Nucleus accumbens (tissue), 56 donors: ENCODE measurements at places on chromosomes 11 and 22.

- DNase-seq, result no peak
Measured at GRCh38 chr11:67545280-67545679, 22.0 kb upstream of the CABP2 start.

GRCh38 chr11:112128483-112129121, 35.3 kb downstream of the IL18 start:
- DNase-seq, result no peak

- DNase-seq, result no peak
Measured at GRCh38 chr11:9821008-9821752, 157.3 kb downstream of the SWAP70 start.

GRCh38 chr11:92867913-92868619, 101.4 kb upstream of the MTNR1B start:
- DNase-seq, result no peak

GRCh38 chr22:33757802-33758483, 162.3 kb downstream of the LARGE1 start:
- DNase-seq, result no peak

DNA sequence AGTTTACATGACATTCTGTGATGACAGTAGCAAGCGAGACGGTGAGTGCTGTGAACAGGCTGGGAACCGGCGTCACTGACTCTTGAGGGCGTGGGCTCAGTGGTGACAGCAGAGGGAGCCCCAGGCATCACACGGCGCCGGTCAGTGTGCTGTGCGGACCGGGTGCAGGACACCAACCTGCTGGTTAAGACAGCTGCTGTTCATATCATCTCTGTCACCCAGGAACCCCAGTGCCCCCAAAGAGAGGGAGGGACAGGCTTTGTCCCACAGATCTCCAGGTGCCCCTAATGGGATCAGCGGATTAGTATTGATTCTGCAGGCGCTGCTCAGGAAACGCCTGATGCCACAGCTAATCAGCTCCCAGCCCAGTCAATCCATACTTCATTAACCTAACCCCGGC, 18.4 kb downstream of the B3GAT1 start:
- DNase-seq, result peak; percentile 52

DNA sequence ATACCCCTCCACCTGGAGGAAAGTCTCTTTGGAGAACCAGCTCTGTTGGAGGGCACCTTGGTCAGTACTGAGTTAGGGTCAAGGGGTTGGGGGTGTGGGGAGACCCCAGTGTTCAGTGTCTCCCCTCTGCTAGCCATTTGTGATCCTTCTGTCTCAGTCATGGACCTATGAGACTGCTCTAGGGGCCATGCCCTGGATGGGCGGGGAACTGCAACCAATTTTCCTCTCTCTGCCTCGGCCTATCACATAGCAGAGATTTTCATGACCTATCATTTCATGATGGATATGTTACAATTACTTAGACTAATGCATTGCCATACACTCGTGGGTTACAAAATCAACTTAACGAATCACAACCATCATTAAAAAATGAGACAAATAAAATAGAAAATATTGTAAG, 7.4 kb downstream of the OTOG start:
- DNase-seq, result no peak

GRCh38 chr11:130592056-130592455, 143.6 kb downstream of the ADAMTS15 start:
- DNase-seq, result no peak

GRCh38 chr11:43833657-43834073, 47.0 kb upstream of the ALKBH3 start:
- no peak for DNase-seq

- DNase-seq, result no peak
Measured at GRCh38 chr11:104897891-104898684, at the start of gene CASP12. CASP12 (minus strand) TSS chr11:104898460.

GRCh38 chr22:47354668-47355387, 592.4 kb downstream of the TBC1D22A start:
- no peak for DNase-seq

GRCh38 chr11:103659206-103659618, 377.2 kb upstream of the DDI1 start:
- DNase-seq, result no peak

DNA sequence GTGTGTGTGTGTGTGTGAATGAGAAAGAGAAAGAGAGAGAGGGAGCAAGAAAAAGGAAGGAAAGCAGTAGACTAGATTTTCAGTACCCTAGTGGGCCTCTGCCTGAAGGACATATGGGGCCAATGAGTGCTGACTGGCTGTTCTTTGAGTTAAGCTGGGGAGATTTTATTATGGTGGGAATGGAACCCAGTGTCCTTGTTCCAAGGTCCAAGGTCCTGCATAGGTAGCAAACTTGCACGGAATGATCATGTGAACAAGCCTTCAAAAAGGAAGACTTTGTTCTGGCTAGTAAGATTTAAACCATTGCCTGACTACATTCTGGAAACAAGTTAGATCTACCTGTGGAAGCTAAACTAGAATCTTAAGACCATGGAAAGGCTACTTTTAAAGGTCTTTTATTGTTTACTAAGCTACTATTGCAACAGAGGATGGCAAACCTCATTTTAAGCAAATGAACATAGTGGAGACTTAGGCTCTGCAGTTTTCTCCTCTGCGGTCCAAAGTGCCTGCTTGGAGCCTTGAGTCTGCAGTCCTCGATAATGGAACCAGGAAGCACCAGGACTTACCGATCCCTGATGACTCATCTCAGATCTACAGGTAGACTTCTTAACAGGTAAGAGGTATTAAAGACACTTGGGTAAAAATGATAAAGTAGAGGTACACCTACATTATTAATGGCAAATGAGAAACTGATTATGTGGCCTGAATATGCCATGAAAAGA, 10.2 kb upstream of the GRAMD1B start:
- DNase-seq, result no peak

- no peak for DNase-seq
Measured at GRCh38 chr11:126214841-126215240, 3.3 kb downstream of the FAM118B start.

GRCh38 chr11:16690086-16690485, 48.4 kb upstream of the C11orf58 start:
- DNase-seq, result no peak

DNA sequence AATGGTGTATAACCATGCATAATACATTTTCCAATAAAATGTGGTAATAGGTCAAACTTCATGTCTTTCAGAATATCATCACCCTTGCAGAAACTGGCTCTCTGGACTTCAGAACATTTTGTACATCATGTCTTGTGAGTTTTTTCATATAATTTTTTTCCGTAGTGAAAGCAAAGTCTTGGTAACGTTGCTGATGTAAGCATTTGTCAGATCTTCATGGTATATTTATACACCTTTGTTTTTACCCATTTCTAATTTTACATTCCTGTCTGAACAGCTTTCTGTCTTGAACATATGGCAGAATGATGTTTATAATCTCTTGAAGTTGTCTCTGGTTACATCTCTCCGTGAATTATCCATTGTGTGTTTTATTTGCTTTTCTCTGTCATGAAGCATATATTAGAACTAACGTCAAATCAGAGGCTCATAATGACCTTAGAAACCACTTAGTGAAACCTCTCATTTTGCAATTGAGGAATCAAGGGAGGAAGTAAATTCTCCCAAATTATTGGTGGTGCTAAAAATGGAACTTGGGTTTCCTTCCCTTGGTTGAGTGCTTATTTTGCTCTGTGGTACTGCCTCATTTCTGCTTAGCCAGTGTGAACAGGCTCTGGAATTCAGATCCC, 37.4 kb downstream of the CSRP3 start:
- DNase-seq, result no peak

GRCh38 chr11:105023003-105023402, at the start of gene CASP5:
CASP5 (minus strand) TSS chr11:105023168; CDS start chr11:105023136, 32 bp downstream.
- DNase-seq, result no peak

- no peak for DNase-seq
Measured at GRCh38 chr11:12949453-12949852, 59.7 kb upstream of the RASSF10 start.

DNA sequence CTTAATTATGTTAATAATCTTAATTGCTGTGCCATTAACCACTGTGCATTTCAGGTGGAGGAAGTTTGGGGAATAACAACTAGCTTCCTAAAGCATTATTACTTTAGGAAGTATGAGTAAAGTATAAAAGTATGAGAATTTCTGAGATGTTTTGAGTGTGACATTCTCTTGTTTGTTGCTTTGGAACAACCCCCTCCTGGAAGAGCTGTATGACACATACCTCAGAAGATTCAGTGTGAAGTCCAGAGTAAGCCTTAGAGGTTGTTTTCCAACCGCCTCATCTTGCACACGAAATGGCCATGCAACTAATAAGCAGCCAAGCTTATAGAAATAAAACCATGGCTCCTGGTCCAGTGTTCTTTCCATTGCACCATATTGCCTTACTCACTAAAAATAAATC, 21.7 kb downstream of the CCDC81 start:
- no peak for DNase-seq

- DNase-seq, result no peak
Measured at GRCh38 chr11:27076121-27076589, 35.5 kb downstream of the BBOX1 start.

DNA sequence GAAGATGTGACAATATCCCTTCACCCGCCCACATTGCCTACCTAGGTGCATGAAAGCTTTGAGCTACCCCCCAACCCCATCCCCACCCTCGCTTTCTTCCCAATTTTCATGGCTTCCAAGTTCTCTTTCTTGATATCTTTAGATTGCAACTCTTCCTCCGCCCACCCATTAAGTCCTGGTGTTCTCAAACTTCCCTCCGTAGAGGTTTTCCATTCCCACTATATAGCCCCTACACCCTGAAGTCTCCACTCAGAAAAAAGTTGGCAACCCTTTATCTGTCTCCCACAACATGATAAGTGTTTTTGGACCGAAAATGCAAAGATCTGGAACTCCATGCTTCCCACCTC, 572 bp downstream of the ZNF70 start:
- no peak for DNase-seq

GRCh38 chr11:97722721-97723120, 1298.0 kb upstream of the CNTN5 start:
- no peak for DNase-seq

- DNase-seq, result no peak
Measured at GRCh38 chr11:95977534-95978174, 53.7 kb upstream of the MTMR2 start.

DNA sequence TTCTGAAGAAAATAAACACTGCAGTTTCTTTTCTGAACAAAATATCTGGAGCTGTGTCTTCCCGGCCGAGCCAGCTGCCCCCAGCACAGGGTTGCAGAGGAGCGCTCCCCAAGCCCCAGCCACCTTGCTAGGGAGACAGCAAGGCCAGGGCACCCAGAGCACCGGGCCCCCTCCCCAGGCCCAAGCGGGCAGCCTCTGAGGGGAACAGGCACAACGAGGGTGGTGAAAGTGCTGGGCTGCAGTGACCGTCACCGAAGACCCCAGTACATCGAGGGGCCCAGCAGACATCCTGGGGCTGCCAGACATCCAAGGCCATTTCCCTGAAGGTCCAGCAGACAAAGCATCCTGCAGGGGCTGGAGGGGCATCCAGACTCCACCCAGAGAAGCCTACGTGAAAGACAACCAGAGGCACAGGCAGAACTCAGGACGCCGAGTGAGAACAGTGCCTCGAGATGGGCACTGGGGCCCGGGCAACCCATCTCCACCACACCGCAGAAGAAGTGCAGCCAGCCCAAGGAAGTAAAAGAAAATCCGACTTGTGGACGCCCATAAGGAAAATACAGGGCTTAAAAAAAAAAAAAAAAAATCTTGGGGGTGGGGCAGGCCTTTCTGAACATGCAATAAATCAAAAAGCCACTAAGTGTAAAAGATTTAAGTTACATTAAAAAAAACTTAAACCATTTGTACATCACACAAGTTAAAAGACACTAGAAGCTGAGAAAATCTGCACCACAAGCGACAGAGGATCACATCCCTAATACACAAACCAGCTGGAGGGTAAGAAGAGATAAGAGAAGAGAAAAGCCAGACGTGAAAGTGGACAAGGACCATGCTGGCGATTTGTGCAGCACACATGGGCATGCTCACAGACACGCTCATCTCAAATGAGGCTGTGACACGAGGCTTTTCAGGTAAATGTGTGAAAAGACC, 36.0 kb upstream of the COMT start:
- DNase-seq, result no peak

GRCh38 chr11:111538407-111539114, 2.0 kb upstream of the LAYN start:
- no peak for DNase-seq

- DNase-seq, result no peak
Measured at GRCh38 chr11:20025332-20025840, 134.9 kb downstream of the DBX1 start.

- DNase-seq, result no peak
Measured at GRCh38 chr11:44575288-44575672, 9.8 kb downstream of the CD82 start.

DNA sequence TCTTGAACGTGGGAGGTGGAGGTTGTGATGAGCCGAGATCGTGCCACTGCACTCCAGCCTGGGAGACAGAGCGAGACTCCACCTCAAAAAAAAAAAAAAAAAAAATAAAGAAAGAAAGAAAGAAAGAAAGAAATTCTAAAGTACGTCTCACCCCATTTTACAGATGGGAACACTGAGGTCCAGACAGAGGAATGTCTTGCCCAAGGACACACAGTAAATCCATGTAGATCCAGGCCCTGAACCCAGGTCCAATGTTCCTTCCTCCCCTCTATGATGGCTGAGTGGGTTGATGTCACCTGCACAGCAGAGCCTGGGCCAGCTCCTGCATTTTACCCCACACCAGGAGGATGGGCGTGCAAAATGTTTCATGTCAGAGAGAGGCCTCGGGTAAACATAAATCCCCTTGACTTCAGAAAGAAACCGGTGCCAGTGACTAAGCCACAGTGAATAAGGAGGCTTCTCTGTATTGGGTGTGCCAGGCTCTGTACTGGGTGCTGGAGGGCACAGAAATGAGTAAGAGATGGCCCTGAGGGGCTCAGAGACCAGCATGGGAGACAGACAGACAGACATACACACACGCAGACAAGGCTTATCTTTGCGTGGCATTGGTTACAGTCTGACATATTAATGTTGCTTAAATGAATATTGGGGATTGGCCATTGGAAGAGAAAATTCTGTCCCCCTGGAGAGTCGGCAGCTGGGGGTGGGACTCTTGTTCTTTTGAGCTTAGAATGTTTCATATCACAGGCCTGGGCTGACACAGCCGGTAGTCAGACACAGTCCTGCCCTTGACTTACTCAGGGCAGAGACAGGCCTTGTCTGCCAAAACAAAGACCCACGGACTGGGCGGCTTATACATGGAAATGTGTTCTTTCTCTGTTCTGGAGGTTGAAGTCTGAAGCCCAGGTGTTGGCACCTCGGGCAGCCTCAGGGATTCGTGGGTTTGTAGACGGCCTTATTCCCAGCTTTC, 105.4 kb downstream of the MIAT start:
- no peak for DNase-seq
